OCI-M1 (cell line): ENCODE measurements at places on chromosomes 16 and 17.

GRCh38 chr16:29702269-29702668 lies 23.3 kb downstream of the QPRT start:
- no peak for DNase-seq

- DNase-seq, result no peak
Measured at GRCh38 chr17:76336756-76337412, 16.8 kb downstream of the PRPSAP1 start.

DNA sequence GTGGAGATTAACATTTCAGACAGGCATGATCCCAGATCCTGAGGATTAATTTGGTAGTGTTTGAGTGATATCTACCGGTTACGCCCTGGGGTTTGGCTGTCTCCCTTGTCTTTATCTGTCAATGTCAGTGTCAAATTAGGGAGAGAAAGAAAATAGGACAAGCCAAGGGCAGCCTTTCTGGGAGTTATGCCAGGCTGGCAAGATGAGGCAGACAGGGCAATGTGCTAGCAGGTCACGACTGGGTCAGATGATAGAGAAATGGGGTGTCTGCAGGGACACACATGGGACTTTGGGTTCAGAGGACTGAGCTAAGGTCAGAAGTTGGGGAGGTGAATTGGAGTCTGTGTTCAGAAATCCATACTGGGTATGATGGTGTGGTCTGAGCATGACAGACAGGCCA lies 27.4 kb upstream of the LYRM9 start:
- DNase-seq, result no peak

DNA sequence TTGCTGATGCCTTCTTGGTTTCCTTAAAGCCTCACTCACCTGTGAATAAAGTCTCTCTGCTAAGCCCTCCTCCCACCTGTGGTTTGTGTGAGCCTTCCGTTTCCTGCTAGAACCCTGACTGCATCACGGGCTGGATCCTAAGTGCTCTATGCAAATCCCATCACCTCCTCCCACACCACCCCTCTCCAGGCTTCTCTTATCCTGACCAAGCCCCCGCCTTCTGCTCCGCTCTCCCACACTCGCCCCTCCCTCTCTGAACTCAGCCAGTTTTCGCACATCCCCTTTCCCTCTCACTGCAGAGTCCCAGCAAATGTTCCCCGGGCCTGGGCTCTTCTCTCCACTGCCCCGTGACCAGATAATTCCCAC lies 51.8 kb downstream of the PIMREG start:
- DNase-seq, result no peak

DNA sequence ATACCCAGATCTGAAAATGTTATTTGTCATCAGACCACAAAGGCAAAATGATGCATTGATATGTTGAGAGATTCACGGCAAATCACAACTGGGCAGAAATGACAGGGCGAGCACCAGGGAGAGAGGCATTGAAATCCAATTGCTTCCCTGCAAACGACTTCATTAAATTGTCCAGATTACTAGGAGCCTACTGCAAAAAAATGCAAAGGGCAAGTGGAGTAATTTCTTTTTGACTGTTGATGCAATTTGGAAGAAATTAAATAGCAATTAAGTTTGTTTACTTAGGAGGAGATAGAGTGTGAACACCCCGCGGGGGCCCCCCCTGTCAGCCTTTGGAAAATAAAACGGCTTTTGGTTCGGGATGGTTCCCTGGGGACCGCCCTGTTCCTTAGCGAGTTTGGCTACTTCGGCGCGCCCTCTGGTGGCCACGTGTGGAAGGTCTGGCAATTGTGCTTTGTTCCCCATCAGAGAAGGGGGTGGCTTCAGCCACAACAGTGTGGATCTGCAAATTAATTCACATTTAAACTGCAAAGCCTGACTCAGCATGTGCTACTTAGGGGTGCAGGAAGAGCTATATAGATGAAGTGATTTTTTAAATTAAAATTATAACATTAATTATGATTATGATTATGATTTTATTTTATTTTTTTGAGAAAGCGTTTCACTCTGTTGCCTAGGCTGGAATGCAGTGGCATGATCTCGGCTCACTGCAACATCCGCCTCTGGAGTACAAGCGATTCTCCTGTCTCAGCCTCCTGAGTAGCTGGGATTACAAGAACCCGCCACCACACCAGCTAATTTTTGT lies 14.5 kb upstream of the TMC7 start:
- DNase-seq, result peak; percentile 85

GRCh38 chr17:58786586-58787295 lies 31.1 kb downstream of the PPM1E start:
- DNase-seq, result peak; percentile 63

GRCh38 chr16:25707553-25707952 lies 15.8 kb downstream of the HS3ST4 start:
- no peak for DNase-seq

GRCh38 chr17:76726231-76726775 lies at the start of gene JMJD6:
TSS of gene JMJD6 (minus strand) at chr17:76726606. CDS start at chr17:76726475, 131 bp downstream.
- DNase-seq, result peak; percentile 97

DNA sequence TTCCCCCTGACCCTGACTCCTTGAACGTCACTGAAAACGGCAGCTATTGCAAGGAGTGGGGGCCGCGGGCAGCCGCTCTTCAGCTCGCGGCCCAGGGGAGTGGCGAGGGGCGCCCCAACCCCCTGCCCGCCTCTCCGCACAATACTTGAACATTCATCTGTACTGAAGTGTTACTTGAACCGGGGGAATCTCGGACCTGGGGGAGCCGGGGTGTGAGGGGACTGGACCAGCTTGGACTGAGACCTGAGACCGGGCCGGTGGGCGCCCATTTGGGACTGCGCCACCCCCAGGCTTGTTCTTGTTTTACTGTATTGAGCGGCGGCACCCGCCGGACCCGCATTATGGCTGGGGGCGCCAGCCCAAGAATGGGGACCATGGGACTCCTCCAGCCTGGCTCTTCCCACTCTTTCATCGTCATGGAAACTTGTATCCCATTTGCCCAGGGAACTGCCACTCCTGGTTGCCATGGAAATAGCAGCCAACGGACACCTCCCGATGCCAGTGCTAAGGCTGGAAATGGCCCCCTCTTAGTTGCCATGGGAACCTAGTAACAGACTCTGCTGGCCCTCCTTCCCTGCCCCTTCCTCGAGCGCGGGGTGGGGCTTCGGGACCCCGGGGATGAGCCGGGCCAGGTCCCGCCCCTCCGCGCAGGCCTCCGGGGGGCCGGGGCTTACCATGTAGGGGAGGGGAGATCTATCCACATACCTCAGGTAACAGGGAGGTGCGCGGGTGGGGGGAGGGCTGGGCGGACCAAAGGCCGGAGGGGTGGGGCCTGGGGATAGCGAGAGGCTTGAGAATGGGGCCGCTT lies 805 bp upstream of the ORAI3 start:
- DNase-seq, result peak; percentile 50

- no peak for DNase-seq
Measured at GRCh38 chr17:30532871-30533270, 55.7 kb downstream of the GOSR1 start.
